ENCODE measurements at places on chromosomes 1 and 21.
A peak's percentile ranks its signal among the peaks of the same experiment; 100 is the strongest.

GRCh38 chr1:39110325-39110851 lies 84.2 kb downstream of the NDUFS5 start:
- no peak for DNase-seq

DNA sequence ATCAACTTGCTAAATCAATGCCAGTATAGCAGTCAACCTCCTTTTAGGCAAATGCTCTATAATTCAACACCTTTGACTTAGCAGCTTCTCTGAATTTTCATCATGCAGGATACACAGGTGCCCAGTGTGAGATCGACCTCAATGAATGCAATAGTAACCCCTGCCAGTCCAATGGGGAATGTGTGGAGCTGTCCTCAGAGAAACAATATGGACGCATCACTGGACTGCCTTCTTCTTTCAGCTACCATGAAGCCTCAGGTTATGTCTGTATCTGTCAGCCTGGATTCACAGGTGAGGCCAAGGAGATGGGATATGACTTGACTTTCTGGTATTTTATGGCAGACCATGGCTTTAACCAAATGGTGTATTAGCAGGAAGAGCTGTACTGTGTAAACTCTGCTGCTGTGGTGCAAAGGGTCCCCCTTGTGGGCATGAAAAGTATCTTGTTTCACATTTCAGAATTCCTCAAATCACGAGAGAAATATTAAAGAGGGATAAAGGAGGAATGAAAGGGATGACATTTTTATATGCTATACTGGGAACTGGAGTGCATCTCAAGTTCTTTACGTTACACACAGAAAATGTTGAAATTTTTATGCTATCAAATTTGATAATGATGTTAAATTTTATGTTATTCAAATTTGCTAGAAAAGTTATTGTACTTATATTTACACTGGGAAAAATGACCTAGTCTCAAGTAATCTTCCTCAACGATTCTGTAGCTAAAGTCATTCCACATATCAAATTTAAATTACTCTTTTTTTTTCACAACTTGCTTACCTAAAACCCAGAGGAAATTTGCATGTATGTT lies 88.9 kb downstream of the CRB1 start:
- DNase-seq, result peak; percentile 26

DNA sequence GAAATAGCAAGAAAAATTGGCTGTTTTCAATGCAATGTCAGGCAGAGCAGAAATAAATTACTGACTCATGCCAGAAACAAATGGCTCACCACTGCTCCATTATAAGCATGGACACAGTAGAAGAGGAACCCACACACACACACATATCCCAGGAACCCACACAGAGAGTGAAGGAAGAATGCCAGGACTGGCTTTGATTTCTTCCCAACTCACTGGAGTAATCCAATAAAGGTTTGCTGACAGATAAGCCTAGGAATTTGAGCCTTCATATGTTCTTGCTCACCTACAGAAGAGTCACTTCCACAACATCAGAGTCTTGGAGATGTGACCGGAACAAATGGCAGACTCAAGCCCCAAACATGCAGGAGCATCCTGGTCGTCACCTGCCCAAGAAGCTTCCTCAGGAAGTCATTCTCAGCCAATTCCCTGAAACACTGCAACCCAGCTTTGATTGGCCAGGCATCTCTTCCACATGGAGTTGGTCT lies 2.2 kb downstream of the SH3BP5L start:
- no peak for DNase-seq

- no peak for DNase-seq
These were observed 58.6 kb downstream of the TNFSF4 start for GRCh38 chr1:173148545-173148944.

GRCh38 chr21:21762855-21763254 lies 764.6 kb downstream of the NCAM2 start:
- no peak for DNase-seq

GRCh38 chr1:52657702-52658101 lies 24.7 kb downstream of the SHISAL2A start:
- DNase-seq, result no peak

DNA sequence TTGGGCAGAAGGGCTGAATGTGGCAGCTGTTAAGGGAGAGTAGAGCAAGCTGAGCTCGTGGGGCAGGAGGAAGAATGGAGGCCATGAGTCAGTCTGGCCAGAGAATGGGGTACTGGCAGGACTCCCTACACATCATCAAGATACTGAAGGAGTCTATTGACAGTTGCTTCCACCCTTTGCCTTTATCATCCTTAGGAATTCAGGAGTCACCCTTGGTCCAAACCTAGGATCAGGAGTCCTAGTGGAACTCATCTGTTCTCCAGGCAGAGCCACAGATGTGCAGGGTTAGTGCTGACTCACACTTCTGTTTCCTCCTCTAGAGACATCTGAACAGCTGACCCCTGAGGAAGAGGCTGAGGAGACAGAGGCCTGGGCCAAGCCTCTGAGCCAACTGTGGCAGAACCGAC lies 18.7 kb upstream of the ST3GAL3 start:
- DNase-seq, result no peak
